ENCODE measurements at places on chromosomes 12 and 14.

DNA sequence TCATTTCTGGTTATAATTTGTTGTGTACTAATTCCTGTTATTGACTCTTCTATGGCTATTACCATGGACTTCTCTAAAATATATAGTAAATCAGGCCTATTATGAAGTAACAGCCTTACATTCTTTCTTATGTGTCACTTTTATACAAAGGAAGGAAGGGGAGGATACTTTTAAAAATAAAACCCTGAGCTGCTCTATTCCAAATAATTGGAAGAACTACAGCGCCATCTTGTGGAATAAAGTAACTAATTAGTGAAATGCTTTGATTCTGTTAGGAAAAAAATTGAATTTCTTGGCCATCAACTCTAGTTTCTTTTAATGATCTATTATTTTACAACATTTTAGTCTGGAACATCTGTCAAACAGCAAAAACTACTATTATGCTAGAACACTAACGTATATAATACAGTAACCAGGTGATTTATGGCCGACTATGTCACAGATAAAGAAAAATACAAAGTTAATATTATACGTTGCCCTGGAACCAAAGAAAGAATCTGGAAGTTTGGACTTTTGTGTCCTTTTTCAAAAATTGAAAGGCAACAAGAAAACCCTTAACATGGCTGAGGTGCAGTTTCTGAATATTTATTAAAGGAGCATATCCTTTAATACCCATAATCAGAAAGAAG lies 55.0 kb upstream of the NELL2 start:
- no peak for DNase-seq

GRCh38 chr14:102077382-102077709 lies 9.5 kb downstream of the HSP90AA1 start:
- no peak for DNase-seq

DNA sequence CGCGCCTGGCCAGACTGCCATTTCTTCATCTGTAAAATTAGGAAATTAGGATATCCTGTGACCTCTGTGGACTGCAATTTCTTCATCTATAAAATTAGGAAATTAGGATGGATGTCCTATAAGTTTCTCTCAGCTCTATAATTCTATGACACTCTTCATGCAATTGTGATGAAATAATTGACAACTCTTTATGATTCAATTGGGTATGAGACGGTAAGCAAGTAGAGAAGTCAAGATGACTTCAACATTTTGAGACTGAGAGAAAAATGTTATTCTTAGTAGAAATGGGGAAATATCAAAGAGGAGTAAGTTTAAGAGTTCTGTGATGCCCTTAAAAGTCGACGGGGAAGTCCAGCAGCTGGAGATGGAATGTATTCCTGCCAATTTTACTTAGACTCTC lies 12.0 kb downstream of the KIAA0586 start:
- DNase-seq, result no peak

DNA sequence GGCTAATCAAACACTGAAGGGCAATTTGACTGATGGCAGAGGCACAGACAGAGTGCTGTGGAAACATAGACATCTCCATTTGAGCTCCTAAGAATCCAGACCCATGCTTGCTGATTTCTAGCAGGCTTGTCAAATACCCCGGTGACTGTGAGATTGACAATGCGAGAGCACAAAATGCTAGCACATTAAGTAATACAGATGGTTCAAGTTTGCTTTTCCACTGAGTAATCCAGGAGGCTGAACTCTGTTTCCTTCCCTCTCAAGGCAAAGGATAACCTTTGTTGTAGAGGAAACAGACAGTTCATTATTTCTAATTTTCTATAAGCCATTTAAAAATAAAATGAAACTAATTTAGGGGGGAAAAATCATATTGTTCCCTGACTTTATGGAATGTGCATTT lies 256.5 kb upstream of the CRY1 start:
- no peak for DNase-seq

- no peak for DNase-seq
Observed at GRCh38 chr14:38994731-38995130, 108.3 kb downstream of the SEC23A start.

GRCh38 chr12:68474467-68475204 lies 136.1 kb upstream of the RAP1B start:
- DNase-seq, result no peak

GRCh38 chr12:95323212-95323611 lies 105.6 kb downstream of the VEZT start:
- DNase-seq, result no peak

DNA sequence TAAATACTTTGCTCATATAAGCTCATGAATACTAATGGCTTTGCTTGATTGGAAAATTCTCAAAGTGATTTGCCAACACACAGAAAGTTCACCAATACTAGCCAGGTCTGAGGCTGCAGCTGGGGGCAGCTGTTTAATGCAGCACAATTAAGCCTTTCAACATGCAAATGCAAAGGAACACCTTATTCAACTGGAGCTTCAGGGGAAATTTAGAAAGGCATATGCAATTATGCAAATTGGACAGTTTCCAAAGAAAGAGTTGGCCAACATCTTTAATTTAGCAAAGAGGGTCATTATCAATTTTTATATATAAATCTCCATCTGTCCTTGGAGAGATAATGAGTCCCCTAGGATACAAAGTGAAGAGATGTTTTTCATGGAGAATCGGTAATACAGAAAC lies 40.2 kb upstream of the OTOGL start:
- DNase-seq, result no peak

- DNase-seq, result no peak
Observed at GRCh38 chr12:76449583-76449982, 101.4 kb upstream of the BBS10 start.

DNA sequence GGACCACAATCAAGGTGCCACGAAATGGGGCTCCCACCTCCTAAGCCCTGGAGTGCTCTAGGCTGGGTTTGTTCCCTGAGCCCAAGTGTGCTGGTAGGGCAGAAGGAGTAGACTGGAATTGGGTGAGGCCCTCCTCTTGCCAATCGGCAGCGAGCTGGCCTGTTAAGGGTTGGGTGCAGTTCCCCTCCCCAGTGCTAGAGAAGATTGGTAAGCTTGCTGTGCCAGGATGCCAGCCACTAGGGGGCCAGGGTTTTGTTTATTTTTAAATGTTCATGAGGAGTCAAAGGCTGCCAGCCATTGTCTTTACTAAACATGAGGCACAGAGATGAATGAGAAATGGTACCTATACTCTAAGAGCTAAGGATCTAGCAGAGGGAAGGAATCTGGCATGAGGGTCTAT lies 79.7 kb downstream of the SPTB start:
- DNase-seq, result no peak

DNA sequence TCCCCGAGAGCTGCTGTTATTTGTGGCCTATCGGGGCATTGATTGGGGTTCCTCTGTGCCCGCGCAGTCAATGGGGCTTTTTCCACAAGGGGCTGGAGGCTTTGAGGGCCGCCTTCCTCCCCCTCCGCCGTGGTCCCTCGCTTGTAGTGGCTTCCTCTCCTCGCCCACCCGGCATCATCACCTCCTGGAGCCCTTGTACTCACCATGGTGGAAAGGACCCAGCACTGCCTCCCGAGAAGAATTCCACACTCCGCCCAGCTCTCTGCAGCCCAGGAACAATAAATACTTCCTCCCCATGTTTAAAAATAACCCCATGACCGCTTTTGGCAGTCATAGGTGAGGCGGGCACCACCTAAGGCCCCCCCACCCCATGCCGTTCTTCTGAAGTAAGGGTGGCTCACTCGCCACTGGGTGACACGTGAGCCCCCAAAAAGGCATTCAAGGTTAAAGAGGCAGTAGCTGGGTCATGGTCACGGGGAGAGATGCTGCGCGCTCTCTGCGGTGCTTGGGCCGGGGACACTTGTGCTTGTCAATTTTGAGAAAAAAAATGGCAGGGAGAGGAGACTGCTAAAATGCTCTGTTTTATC lies at the start of gene MYL2:
MYL2 (minus strand) TSS at position 256 of the 587 bp plus-strand sequence; CDS start at position 206, 50 bp downstream.
- DNase-seq, result no peak

DNA sequence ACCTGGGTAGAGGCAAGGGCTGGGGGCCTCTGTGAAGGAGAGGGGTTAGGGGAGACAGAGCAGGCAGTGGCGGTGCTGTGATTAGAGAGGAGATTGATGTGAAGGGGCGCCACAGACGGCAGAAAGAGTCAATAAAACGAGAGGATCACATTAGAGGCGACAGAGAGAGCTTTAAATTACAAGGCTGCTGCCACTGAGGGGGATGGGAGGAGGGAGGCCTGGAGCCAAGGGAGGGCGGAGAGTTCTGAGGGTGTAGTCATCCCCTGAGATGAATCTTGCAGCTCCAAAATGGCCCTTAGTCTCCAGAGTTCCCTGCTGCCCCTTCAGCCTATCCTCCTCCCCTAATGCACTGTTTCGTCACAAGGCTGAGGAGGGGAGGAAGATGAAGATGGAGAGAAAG lies 12.8 kb downstream of the ZFHX2 start:
- no peak for DNase-seq

- DNase-seq, result no peak
Observed at GRCh38 chr14:60245380-60246177, 3.4 kb upstream of the PPM1A start.

GRCh38 chr12:3190101-3190500 lies 112.9 kb downstream of the TSPAN9 start:
- DNase-seq, result no peak

DNA sequence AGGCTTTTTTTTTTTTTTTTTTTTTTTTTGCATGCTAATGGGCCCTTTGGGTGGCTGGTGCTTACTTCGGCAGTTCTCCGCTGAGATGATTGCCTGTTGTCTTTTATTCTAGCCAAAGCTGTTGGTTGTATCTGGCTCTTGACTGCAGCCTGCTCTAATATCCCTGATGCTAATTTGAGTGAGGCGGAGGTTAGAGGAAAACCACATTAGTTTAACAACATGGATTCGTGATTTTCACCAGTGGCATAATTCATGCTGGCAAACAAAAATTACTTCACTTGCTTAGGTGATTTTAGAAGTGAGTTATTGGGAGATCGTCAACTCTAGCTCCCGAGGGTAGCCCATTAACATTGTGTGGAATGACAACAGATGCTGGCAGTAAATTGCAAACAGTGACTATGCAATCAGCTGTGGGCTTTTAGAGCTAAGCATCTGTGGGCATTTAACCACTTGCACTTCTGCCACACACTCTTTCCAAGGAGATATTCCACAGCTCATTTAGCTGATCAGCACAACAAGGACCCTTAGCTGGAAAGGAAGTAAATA lies 97.6 kb upstream of the ZDHHC17 start:
- no peak for DNase-seq

- no peak for DNase-seq
Observed at GRCh38 chr12:89319606-89320005, 32.7 kb downstream of the DUSP6 start.

DNA sequence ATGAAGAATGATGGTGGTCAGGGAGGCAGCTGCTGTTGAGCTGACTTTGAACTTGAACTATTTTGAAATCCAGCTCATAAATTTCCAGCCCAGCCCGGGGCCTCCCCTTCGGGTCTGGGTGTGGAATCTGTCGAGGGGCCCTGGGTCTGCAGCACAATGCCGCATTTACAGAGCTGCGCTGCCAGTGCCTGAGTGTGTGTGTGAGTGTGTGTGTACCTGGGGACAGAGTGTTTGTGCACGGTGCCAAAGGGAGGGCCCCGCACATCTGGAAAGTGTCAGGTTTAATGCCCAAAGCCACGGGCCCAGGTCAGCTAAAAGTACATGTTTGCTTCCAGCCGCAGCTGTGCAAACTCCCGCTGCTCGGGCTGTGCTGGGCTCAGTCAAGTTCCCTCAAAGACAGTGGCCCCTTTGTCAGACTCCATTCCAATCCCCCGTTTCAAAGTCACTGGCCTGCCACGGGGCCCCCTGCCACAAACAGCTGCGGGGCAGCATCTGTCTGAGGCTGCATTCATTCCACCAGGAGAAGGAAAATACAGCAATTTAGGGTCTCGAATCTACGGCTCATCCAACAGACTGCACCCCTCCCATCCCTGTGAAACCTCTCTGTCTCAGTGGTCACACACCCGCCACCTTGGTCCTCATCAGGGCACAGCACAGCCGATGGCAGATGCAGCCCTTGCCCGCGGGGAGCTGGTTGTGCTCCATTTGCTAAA lies 16.3 kb upstream of the RFLNA start:
- no peak for DNase-seq

DNA sequence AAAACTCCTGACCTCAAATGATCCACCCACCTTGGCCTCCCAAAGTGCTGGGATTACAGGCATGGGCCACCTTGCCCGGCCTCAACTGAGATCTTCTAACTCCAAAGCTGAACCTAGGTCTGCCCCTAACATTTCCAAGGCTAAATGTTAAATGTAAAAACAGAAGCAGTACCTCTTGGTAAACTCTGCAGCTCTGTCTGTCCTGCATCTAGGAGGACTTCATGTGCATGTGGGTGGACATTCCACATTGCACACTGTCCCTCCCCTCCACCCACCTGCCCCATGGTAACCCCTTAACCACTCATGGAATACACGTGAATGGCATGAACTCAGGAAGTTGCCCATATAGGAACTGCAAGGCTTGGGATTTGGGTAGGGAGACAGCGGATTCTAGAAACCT lies 33.1 kb downstream of the SNX6 start:
- no peak for DNase-seq

DNA sequence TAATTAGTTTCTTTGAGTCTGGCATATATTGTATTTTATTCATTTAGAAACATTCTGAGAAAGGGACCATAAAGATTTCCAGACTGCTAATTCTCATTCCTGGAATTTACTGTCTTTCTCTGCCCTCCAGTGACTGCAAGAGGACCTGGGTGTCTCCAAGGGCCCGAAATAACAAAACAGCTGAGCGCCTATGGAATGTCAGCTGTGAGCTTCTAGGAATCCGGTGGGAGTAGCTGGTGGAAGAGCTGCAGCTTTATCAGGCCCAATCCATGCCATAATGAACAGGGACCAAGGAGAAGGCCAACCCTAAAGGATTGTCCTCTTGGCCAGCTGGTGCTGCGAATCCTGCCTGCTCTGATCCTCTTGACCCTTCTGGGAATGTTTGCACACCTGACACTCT lies 31.9 kb downstream of the RDH12 start:
- no peak for DNase-seq

- no peak for DNase-seq
Observed at GRCh38 chr12:117903110-117903840, 65.5 kb downstream of the KSR2 start.

- DNase-seq, result no peak
Observed at GRCh38 chr12:27024291-27024690, 1.9 kb downstream of the MED21 start.

DNA sequence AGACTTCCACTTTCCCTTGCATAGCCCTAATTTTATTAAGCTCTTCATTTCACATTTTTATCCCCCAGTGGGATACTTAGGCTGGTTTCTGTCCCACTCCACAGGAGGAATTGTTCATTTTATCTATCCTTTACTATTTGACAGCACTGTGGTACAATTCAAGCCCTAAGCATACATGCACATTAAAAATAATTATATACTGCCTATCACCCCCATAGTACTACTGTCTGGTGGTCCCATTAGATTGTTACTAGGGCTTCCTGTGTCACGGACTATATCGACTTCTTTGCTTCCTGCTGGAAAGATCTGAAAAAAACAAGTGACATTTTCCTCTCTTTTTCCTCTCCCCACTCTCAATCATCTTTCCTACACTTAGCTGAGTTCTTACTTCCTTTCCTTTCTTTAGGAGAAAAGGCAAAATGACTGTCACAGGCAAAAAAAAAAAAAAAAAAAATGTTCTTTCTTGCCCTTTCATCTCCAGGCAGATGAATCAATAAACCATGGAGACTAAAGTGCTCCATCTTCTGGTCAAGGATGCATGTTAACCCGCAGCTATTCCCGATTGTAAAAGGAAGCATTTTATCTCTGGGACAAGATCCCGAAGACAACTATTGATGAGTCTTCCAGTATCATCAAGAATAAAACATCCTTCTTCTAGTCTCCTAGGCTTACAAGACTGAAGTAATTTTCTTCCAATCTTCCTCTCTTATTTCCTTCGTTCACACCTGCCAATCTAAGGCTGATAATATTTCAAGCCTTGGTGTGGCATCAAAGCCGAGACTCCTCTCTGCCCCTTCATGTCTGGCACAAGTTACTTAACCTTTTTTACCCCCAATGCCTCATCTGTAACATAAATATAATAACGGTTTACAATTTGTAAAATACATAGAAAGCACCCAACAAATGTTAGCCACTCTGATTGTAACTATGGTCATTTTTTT lies 94.4 kb upstream of the PLEKHG7 start:
- no peak for DNase-seq

Data from H1 (cell line).